CD4-positive, alpha-beta T cell treated with Interleukin-4 for 1 hour (primary cell): ENCODE measurements at places on chromosomes 4 and X.

DNA sequence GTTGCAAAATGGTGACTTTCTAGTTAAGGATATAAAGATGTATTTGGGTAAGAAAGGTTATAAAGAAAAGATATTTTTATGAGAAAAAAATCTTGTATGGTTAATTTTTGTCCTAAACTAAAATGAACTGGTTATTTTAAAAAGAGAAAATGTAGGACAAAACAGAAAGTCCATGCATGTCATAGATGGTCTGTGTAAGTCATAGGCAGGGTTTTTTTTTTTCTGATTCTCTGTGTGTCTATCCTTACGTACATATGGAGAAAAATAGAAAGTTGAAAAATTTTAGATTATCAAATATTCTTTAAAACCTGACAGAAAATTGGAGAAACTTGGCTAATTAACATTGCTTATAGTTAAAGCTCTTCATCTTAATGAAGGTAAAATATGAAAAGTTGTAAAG lies 493.4 kb downstream of the IQCM start:
- DNase-seq = no peak

- DNase-seq = peak; percentile 7
Measured at GRCh38 chr4:89837385-89837992, 528 bp upstream of the SNCA start.

- no peak for DNase-seq
Measured at GRCh38 chr4:17166954-17167353, 268.5 kb upstream of the LDB2 start.

DNA sequence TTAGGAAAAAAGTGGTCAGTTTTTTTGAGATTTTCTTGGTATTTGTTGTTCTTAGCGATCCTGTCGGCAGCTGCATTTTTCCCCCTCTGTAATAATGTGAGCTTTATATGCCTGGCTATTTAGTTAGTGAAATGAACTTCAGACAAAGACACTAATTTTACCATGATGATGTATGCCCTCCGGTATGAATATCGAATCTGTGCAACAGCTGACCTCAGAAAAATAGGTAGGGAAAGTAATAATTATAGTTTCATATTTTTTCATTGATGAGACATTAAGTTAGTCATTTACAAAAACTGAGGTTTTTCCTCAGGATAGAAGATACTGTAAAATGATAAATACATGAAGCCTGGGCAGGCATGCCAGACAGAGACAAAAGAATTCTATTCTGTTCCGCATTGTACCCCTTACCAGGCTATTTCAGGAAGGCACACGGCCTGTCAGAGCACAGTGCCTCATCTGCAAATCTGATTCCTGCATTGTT lies 155.8 kb downstream of the SHROOM3 start:
- DNase-seq = no peak

DNA sequence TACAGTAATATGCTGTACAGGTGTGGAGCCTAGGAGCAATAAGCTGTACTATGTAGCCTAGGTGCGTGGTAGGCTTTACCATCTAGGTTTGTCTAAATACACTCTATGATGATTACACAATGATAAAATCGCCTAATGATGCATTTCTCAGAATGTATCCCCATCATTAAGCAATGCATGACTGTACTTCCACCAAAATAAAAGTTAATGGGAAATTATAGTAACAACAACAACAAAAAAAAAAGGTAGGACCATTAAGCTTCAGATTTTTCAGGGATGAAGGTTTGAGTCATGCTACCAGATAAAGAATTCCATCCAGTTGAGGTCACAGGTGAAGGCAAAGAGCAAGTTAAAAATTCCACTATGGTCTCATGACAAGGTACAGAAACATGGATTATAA lies 68.2 kb downstream of the MAGEA10 start:
- no peak for DNase-seq

DNA sequence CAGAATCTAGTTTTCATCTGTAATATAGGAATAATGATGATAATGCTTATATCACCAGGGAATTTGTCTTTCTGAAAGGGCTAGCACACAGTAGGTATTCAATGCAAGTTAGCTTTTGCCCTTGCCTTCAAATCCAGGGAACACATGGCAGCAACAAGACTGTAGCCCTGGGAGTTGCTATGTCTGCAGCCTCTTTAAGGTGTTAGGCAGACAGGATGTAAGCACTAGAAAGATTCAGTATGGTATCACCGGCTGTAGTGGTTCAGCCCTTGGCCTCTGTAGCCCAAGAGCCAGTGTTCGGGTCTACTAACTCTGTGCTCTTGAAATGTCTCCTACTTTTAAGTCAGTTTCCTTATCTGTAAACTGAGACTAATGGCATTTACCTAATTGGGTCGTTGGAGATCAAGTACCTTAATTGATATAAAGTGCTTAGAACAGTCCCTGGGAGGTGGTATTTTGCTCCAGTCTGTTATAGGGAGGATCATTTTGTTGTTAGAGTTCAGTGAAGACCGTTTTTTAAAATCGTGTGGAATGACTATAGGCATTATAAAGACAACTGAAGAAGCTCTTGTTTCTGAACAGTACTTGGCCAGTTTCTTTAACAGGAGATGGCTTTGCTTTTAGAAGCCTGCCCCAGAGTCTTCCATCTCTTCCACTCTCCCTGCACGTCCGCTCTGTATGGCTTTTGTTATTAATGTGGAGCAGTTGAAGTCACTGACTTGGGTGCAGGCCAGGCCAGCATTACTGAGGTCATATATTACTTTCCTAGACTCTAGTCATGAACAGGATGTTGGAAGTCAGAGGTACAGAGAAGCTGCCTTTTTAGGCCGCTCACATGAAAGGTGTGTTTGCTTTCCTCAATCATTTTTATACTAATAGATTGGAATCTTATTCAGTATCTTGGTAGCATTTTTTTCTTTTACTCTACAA lies 44.8 kb downstream of the GAB1 start:
- no peak for DNase-seq

GRCh38 chr4:23697722-23698121 lies 192.1 kb downstream of the PPARGC1A start:
- DNase-seq = no peak

- peak; percentile 44 for DNase-seq
Measured at GRCh38 chrX:46376246-46376885, 168.9 kb downstream of the ZNF674 start.

DNA sequence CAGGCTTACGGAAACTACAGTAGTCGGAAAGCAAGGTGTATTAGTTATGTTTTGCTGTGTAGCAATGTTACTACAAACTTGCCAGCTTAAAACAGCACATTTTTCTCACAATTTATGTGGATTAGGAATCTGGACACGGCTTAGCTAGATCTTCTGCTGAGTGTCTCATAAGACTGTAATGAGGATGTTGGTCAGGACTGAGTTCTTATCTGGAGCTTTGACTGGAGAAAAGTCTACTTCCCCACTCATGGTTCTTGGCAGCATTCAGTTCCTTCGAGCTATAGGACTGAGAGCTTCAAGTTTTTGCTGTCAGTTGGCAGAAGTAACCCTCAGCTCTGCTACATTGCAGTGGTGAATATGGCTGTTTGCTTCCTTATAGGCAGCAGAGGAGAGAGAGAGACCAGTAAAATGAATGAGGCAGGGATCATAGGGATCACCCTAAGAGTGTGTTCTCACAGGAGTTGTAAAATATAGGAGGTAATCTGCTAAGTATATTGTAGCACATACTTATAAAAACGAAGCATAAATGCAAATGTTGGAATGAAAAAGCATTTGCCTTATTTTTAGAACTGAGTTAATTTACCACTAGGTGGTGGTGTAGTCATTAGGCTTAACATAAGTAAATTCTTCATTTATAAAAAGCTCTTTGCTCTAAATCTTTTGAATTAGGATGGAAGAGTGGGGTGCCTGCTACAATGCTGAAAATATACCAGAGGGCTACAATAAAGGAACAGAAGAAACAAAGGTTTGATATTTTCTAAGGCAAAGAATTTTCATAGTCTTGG lies 38.6 kb downstream of the ALG13 start:
- DNase-seq = no peak

- no peak for DNase-seq
Measured at GRCh38 chrX:7709845-7710244, 133.1 kb upstream of the VCX start.

DNA sequence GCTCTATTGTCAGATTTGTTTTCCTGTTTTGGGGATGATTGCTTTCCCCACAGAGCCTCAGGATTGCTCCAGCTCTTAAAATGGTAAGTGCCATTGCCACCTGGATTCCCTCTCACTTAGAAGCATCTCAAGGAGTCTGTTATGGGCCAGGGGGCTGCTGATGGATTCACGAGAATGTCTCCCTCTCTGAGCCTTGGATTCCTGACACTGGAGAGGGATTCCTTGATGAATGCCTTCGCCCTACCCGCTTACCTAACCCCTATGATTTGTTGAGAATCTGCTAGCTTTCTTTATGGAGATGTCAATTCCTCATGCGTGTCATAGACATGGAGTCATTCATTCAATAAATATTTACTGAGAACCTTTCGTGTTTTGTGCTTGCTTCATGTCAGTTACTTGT lies 36.9 kb upstream of the TENM3 start:
- DNase-seq = no peak

GRCh38 chr4:139603576-139604410 lies 47.8 kb upstream of the SETD7 start:
- DNase-seq = peak; percentile 51

- DNase-seq = no peak
Measured at GRCh38 chr4:5893591-5893990, 705 bp upstream of the CRMP1 start.
